Esophagus squamous epithelium (tissue), 5 donors: ENCODE measurements at places on chromosomes 3 and 15.

- no peak for DNase-seq
These were observed 226.3 kb downstream of the TAFA4 start for GRCh38 chr3:68706096-68706495.

DNA sequence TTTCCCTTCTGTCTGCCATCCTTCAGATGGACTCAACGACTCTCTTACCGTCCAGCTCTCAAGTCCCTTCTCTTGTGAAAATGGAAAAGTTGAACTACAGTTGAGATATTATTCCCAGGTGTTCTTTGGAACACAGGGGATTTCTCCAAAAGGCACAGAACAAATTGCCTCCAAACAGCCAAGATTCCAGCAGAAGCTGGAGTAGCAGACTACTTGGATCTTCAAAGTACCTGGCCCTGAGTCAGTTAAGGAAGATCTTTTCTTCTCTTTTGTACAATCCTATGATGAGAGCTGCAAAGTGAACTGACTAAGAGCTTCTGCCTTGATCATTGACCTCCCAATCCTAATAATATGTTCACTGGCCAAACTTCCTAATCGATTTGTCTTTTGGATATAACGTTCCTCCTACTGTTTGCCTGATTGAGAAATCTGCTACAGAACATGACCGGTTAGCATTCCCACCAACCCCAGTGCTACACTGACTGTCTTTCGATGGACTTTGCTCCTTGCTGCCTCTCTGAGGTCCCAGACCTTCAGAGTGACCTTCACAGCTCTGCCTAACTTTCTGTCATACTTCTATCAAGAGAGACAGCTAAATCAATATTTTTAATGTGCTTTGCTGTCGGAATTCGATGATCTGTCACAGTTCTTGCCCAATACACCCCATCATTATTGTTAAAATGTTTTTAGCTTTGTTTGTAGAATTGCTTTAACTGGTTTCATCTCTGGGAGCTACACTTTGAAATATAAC lies 21.9 kb downstream of the PAQR9 start:
- DNase-seq = no peak

DNA sequence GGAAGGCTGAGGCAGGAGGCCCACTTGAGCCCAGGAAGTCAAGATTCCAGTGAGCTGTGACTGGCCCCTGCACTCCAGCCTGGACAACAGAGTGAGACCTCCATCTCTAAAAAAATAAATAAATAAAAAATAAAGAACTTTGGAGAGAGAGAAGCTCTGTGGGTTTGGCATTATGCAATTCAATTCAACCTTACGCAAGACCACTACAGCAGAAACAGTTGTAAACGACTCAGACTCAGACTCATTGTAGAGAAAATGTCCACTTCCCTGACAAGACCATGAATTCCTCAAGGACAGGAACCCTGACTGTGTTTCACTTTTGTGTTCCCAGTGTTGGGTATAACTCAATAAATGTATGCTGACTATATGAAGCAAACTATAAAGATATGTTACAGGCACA lies 90.3 kb upstream of the C3orf80 start:
- no peak for DNase-seq

DNA sequence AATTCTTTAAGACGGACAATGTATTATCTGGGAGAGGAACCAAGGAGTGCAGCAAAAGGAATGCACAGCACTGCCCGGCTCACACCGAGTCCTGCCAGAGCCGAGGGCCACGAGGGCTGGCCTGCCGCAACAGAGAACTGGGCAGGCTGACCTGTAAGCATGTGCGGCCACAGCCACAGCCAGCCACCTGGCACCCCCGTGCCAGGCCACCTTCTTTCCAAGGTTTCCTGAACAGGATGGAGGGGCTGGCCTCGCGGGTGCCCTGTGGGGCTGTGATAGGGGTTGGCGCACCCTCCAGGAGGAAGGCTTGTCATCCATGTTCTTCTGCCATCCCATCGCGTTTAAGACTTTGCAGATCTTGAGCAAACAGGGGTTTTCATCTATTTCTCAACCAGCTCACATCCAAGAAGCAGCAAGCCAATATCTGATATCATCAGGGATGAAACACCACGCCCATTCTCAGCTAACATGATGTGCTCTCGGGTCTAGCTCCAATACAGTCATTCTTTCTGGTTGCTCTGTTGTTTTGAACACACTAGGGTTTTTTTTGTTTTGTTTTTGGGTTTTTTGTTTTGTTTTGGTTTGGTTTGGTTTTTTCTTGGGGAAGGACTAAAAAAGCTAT lies 10.2 kb downstream of the CA12 start:
- DNase-seq = no peak

GRCh38 chr3:181230258-181230657 lies 240.7 kb upstream of the DNAJC19 start:
- no peak for DNase-seq

- DNase-seq = no peak
These were observed 27.8 kb upstream of the RPL32 start for GRCh38 chr3:12869035-12869621.

DNA sequence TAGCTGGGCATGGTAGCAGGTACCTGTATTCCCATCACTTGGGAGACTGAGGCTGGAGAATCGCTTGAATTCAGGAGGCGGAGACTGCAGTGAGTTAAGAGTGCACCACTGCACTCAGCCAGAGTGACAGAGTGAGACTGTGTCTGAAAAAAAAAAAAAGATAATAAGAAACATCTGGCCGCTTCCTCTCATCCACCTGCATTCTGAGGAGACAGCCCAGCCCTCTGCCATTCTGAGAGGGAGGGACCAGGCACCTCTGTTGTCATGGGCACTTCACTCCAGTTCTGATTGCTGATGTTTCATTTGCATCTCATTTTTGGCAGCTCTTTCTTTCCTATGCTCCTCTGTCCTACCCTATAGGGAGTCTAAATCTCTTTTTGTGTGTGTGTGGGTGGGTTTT lies 36.4 kb upstream of the GSK3B start:
- no peak for DNase-seq
